Left renal cortex interstitium (tissue), 4 donors: ENCODE measurements at places on chromosomes 4 and X.

GRCh38 chr4:53490965-53491622, 100.2 kb downstream of the LNX1 start:
- no peak for DNase-seq

DNA sequence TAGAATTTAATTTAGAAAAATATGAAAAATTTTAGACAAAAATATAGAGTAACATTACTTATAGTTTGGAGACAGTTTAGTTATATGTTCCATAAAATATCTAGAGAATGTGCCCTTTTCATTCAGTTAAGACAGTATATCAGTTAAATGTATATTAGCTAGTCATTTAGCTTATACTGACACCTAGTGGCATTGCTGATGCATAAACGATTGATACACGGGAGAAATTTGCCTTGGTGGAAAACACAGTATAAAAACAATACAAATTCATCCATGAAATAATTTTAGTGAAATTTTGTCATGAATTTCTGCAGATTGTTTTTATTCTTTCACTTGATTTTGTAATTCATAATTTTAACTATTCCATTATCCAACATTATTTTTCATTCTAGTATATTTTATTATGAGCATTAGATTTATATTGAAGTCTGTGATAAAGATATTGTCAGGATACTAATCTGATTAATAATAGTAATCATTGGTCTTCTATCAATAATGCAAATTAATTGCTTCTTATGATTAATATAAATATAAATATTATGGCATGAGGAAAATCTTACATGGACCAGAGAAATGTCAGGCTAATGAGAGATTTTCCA, 219.0 kb downstream of the TLL1 start:
- no peak for DNase-seq

GRCh38 chr4:26873391-26874026, 12.9 kb downstream of the STIM2 start:
- no peak for DNase-seq

GRCh38 chr4:38268108-38268820, 308.1 kb downstream of the PTTG2 start:
- no peak for DNase-seq
